ENCODE measurements at places on chromosomes 2 and 18.

DNA sequence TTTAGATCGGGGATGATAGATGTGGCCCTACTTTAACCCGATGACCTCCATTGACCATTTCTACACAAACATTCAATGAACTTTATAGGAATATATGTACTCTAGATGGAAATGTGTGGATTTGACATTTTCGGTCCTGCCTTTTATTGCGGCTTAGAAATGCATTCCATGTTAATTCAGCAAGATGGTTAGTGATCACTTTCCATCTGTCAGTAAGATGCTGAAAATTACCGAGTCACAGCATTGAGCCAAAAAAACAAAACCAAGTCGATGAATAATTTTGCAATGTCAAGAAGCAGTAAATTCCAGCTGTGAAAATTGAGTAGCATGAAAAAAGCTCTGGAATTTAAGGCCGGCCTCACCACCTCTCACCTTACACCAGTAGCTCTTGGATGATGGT lies 1642.6 kb upstream of the NXPH2 start:
- DNase-seq, result no peak

- no peak for DNase-seq
Measured at GRCh38 chr2:189951791-189952535, 110.6 kb downstream of the MSTN start.

GRCh38 chr2:156155319-156155718 lies 177.2 kb downstream of the NR4A2 start:
- DNase-seq, result no peak

DNA sequence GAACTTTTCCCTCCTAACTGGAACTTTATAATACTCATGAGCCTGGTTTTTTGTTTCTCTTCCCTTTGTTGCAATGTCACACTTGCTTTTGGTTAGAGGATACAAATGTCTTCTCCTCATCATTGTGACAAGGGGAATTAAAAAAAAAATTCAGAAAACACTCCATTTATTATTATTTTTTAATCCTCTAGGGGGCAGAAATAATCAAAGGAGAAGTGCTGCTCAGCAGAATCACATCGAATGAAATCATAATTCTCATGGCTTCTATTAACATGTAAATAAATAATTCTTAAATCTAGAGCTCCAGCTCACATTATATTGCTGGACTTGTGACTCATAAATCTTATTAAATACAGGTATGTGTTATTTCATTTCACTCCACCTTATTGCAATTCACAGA lies 273.8 kb downstream of the TRIB2 start:
- DNase-seq, result no peak

- DNase-seq, result no peak
Measured at GRCh38 chr2:226524381-226524843, 275.2 kb downstream of the IRS1 start.

GRCh38 chr2:31138037-31138962 lies at the start of gene GALNT14:
Gene GALNT14 (minus strand): TSS chr2:31138440. CDS start chr2:31138086, 354 bp downstream.
- peak; percentile 48 for DNase-seq

DNA sequence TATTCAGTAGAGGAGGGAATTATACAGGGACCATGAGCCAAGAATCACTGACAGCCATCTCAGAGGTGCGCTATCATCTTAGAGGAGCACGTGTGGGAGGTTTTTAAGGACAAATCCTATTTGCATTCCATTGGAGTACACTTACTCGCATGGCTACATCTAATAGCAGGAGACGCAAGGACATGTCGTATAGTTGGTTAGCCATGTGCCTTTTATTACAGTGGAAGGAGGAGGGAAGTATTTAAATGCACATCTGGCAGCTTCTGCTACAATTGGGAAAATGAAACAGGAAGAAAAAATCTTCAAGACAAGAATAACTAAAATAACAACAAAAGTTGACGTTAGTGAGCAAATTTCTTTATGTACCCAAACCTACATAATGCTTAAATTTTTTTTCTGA lies 86.5 kb upstream of the UGP2 start:
- DNase-seq, result no peak

GRCh38 chr2:166125557-166125956 lies 2.3 kb downstream of the SCN1A start:
- DNase-seq, result no peak

DNA sequence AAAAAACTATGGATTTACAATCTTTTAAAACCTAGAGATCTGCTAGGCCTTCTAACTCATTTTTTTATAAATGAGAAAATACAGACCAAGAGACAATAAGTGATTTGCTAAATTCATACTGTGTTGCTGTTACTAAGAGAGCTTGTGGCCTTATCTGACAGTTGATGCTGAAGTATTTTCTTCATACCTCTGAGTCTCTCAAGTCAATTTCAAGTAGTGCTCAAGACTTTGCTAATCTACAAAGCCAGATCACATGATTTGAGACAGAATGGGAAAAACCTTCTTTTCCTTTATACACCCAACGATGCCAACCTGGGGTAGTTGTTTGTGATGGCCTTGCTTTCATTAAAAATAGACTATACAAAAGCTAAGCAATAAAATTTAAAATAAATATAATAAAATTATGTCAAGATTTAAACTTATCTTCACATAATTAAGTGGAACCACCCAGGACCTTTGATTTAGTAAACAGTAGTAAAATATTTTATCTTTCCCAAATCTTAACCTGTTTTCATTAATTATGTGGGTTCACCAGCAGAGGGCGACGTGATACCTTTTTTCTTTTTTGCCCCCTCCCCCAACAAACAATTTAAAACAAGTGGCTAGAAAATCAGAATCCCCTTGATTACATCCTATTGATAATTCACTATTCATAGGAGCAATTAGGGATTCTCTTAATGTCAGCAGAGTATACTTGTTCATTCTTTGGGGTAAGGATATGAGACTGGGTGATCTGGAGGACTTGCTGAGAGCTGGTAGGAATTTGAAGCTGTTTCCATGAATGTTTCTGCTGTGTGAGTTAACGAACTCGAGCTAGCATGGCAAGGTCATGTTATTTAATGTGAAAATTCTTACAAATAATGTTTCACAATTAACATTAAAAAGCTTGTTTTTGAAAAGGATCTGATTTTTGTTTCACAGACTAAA lies 49.6 kb upstream of the SLC5A7 start:
- no peak for DNase-seq

DNA sequence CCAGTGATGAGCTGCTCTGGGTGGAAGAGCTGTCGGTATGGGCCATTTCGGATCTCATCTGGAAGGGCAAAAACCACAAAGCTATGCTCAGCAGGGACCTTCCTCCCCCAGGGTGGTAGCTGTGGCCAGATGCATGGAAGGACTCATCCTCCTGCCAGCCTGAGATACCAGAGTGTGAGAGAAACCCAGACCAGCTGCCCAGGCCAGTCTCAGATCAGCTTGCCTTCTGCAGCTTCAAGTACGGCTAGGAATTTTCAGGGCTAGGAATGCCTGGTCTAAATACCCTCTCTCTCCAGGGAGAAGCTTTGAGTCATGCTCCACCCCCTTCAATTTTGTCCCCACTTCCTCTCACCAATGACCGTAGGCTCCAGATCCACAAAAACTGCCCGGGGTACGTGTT lies 1.4 kb upstream of the TUBA4B start:
- no peak for DNase-seq

GRCh38 chr2:12110074-12110473 lies 363.6 kb downstream of the LPIN1 start:
- DNase-seq, result no peak

- DNase-seq, result no peak
Measured at GRCh38 chr2:232419245-232420072, 12.8 kb downstream of the ALPG start.

GRCh38 chr2:219707496-219708285 lies 80.3 kb downstream of the SLC4A3 start:
- no peak for DNase-seq

DNA sequence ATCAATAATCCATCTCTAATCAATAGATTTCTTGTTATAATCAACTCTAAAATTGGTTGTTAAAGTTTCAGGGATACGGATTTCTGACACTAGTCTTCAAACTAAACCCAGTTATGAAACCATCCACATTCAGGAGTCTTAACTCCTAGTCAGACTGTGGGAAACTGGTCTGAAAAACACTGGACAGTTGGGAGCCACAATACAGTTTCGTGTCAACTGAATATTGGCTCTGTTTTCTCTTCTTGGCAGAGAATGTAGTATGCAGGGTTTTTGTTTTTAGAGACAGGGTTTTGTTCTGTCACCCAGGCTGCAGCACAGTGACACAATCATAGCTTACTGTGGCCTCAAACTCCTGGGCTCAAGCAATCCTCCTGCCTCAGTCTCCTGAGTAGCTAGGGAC lies 123.1 kb downstream of the RTTN start:
- no peak for DNase-seq

GRCh38 chr2:11072550-11072949 lies 82.7 kb upstream of the SLC66A3 start:
- DNase-seq, result no peak

- DNase-seq, result no peak
Measured at GRCh38 chr2:126614524-126615227, 41.3 kb upstream of the GYPC start.

DNA sequence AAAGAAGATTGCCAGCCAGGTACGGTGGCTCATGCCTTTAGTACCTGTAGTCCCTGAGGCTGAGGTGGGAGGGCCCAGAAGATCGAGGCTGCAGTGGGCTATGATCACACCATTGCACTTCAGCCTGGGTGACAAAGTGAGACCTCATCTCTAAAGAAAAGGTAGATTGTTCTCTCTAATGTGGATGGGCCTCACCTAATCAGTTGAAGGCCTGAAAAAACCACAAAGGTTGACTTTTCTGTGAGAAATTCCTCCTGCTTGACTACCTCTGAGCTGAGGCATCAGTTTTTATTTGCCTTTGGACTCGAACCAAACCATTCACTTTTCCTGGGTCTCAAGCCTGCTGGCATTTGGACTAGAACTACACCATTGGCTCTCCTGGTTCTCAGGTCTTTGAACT lies 142.1 kb upstream of the CYP26B1 start:
- no peak for DNase-seq

DNA sequence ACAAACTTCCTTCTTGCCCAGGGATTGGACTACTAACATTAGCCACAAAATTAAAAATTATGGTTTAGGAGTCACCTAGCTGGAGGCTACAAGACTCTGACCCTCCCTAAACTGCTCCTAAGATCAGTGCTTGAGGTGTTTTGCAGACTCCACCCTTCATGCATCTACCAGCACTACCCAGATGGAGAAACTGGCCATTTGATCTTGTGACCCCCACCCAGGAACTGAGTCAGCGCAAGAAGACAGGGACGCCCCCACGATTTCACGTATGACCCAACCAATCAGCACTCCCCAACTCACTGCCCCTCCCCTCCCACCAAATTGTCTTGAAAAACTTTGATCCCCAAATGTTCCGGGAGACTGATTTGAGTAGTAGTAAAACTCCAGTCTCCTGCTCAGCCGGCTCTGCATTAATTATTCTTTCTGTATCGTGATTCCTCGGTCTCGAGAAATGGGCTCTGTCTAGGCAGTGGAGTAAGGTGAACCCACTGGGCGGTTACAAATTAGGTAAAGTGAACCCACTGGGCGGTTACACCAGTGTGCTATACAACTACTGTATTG lies 40.1 kb upstream of the CCDC88A start:
- no peak for DNase-seq

GRCh38 chr2:10478916-10479315 lies 30.8 kb upstream of the ODC1 start:
- no peak for DNase-seq

DNA sequence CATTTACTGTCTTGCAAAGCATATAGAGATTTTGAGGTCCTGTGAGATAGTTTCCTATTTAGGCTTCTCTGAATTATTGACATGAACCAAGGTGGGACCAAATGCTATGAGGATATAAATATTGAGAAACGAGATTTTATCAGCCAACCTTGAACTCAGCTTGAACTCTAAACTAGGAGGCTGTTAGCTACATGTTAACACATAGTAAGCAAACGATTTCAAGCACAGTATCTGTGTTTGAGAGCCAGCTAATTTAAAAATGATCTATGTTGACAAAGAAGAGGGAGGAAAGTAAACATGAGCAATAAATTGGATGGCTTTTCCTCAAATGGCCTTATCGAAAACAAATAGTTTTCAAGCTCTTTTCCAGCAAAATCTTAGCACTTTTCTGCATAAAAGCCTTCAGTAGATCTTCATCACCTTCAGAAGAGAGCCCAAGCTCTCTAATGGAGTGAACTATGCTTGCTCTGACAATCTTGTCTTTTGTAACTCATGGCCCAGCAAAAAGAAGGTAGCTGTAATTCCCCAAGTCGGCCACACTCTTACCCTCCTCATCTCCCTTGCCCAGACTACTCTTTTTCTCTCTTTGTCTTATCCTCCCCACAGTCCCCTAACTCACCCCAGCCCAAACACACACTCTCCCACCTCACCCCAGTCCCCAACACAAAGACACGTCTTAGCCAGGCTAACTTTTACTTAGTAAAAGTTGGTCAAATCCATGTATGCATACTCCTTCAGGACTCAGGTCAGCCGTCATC lies 14.7 kb downstream of the CD28 start:
- no peak for DNase-seq

DNA sequence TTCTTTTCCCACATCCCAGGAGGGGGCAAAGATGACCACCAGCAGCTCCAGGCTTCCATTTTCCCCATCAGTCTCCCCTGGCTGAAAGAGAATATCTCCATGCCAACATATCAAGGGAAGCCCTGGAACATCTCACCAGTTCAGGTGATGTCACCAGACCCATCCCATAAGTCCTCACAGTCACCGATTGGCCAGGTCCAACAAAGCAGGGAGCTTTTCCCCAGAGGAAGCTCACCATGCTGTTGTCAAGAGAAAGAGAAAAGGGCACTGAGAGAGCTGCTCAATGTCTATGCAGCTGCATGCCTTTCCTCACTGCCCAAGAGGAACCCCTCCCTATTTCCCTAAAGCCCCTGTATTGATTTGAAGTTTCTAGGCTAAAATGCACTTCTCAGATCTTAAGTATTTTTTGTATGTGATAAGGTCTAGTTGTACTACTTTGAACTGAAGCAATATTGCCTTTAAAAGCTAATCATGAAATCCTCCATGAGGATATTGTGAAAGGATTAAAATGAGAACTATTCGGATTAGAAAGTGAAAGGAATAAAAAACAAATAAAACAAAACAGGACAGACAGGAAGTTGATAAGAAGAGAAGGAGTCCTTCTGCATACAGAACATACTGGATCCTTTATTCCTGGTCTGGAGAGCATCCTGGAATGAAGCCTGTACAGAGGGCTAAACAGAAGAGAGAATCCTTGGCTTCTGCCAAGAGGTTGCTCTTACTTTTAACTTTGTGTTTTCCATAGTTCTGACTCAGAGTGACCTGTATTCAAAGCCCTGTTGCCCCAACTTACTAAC lies 45.2 kb upstream of the CTIF start:
- DNase-seq, result no peak

DNA sequence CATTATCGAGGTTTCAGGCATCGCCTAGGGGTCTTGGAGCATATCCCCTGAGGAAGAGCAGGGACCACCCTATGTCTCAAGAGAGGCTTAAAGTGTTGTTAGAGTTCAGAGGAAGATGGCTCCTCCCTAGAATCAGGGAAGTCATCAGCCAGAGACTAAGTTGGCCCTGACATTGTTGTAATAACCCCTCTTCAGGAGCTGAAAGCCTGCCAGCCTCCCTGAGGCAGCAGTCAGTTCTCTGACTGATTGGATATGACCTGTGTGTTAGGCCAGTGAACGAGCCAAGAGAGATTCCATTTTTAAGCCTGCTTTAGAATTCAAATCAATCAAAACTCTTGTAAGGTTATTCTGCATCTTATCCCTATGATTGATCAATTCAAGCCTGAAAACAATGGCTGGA lies 34.9 kb downstream of the ARHGAP28 start:
- DNase-seq, result no peak

All from stimulated activated CD4-positive, alpha-beta T cell treated with anti-CD3 and anti-CD28 coated beads, Interleukin-1b, Interleukin-23, amount 100 ng/mL, for 48 hours (primary cell).